ENCODE measurements at places on chromosomes 12 and 14. TPM values are rescaled to one million over a fixed set of nuclear protein-coding genes. Genes with fewer than 3 reads are reported as not detected.

GRCh38 chr14:73227812-73228781, 9.2 kb upstream of the PAPLN start:
- H3K36me3 ChIP-seq = peaks cover 7% of the 10 kb centered on the region
- no peak overlapping the region for H3K4me3 ChIP-seq
- peaks cover 2% of the 10 kb centered on the region for H3K27me3 ChIP-seq
- no peak for DNase-seq
- no peak overlapping the region for H3K27ac ChIP-seq

GRCh38 chr12:122265476-122265875, 818 bp downstream of the VPS33A start:
- H3K27ac ChIP-seq = peak overlapping the region; percentile 94
- H3K27me3 ChIP-seq = no peaks in the 10 kb centered on the region
- peak overlapping the region; percentile 85 for H3K4me3 ChIP-seq
- H3K36me3 ChIP-seq = peaks cover 26% of the 10 kb centered on the region

GRCh38 chr12:38158428-38159091, 158.0 kb upstream of the ALG10B start:
- no peak for DNase-seq
- H3K4me3 ChIP-seq = no peak overlapping the region
- H3K36me3 ChIP-seq = no peaks in the 10 kb centered on the region
- no peak overlapping the region for H3K27ac ChIP-seq
- H3K4me1 ChIP-seq = no peaks in the 10 kb centered on the region

GRCh38 chr12:31562594-31563328, 28.2 kb downstream of the DENND5B start:
- no peaks in the 10 kb centered on the region for H3K4me1 ChIP-seq
- H3K27ac ChIP-seq = no peak overlapping the region
- no peaks in the 10 kb centered on the region for H3K27me3 ChIP-seq
- no peak overlapping the region for H3K4me3 ChIP-seq
- no peaks in the 10 kb centered on the region for H3K36me3 ChIP-seq

DNA sequence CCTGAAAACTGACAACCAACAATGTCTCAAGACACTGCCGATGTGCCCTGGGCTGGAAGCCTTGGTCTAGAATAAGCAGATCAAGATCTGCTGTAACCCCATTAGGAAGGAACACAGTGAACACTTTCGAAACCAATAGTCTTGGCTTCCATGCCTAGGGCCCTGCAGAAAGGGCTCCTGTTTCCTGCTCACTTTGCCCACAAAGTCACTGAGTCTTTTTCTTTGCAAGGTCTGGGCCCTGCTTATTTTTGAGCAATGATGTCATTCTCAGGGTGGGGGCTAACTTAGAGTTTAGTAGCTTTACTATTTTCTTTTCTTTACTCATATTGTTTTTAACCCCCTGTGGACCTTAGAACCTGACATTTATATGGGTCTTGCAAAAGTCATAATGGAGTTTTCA, 704.2 kb upstream of the TMEM132C start:
- H3K36me3 ChIP-seq = no peaks in the 10 kb centered on the region
- H3K27me3 ChIP-seq = no peaks in the 10 kb centered on the region
- H3K4me1 ChIP-seq = no peaks in the 10 kb centered on the region
- no peak for DNase-seq
- H3K4me3 ChIP-seq = no peak overlapping the region

DNA sequence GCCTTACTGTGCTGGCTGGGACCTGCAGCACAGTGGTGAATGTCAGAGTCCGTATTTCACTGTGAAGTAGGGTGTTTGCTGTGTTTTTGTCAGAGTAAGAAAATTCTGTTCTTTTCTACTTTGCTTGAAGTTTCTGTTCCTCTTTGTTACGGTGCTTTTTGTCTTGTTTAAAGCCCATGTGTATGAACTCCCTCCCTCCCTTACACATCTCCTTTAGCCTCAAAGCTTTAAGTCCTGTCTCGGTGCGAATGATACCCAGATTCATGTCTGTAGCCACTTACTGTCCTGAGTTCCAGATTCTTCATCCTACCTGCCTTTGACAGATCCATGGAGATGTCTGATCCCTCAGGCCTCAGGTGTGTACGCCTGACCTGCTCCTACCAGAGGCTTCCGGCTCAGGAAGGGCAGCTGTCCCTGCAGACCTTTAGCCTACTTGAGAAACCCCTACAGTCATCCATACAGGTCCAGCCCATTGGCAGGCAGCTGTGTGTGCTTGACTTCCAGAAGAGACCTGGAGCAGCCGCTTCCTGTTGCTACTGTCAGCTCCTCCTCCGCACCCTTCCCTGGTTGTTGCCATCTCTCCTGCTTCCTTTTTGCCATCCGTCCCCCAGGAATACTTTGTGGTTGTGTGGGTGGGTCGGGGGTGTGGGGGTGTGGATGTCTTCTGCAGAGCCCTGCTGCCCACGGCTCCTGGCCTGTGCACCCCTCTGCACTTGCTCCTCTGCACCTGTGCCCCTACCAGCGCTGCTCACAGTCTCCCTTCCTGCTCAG, 72.9 kb downstream of the DDX51 start:
- peaks cover 75% of the 10 kb centered on the region for H3K36me3 ChIP-seq
- no peaks in the 10 kb centered on the region for H3K27me3 ChIP-seq
- H3K27ac ChIP-seq = no peak overlapping the region
- H3K4me3 ChIP-seq = no peak overlapping the region

GRCh38 chr12:2583091-2583497, 211.7 kb upstream of the FKBP4 start:
- H3K4me3 ChIP-seq = no peak overlapping the region
- H3K27ac ChIP-seq = no peak overlapping the region
- peaks cover 28% of the 10 kb centered on the region for H3K27me3 ChIP-seq
- H3K36me3 ChIP-seq = no peaks in the 10 kb centered on the region

GRCh38 chr12:50201987-50202521, 34.9 kb upstream of the CERS5 start:
- no peak overlapping the region for H3K4me3 ChIP-seq
- no peaks in the 10 kb centered on the region for H3K27me3 ChIP-seq
- no peaks in the 10 kb centered on the region for H3K4me1 ChIP-seq
- H3K36me3 ChIP-seq = peaks cover 66% of the 10 kb centered on the region

DNAL1 gene
- total RNA-seq = 2.9 TPM

CLEC1B gene
- total RNA-seq = not detected
